ENCODE measurements at places on chromosomes 2 and 18.

DNA sequence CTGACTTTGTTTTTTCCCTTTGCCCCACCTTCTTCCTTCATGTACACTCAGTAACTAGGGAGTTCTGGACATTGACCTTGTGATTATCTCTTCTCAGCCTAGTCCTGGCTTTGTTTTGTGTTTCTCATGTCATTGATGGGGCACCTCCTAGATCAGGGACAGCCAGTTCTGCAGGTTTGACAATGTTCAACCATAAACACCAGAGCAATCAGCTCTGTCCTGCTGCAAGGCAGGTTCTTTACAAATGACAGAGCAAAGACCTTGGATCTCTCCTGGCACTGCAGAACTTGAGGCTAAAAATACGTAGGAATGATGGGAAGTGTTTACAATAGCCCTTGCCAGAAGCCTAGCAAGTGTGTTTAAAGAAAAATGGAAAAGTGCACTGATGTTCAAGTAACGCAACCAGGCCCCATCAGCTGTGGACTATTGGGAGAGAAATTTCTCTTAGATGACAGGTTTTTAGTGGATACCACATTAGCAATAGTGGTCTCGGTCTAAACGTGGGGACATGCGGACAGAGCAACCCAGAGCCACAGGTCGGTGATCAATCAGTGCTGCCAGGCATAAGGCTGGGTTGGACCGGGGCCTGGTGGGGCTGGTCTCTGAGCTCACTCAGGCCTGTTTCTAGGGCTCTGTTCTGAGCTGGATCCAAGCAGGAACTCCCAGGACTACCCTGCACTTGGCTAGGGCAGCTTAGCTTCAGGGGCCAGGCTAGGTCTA is 76.8 kb downstream of the SOWAHC start:
- no peak for DNase-seq

- no peak for DNase-seq
These were observed 21.5 kb upstream of the MFSD2B start for GRCh38 chr2:23988371-23988770.

DNA sequence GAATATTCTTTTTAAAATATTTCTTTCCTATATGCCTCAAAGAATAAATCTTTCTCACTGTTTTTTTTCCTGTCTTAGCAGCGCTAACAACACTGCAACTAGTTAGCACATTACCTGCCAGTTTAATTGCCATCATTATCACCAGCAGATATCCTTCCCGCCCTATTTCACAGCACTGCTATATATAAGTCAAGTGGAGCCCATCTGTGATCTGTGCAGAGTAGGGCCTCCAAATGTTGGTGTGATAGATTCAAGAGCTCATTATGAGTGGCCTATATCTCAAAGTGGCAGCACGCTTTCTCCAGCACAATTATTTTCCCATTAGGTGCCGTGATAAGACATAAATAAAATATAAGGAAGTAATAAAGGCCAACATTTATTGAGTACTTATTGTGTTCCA is 19.8 kb upstream of the RGPD4 start:
- no peak for DNase-seq

DNA sequence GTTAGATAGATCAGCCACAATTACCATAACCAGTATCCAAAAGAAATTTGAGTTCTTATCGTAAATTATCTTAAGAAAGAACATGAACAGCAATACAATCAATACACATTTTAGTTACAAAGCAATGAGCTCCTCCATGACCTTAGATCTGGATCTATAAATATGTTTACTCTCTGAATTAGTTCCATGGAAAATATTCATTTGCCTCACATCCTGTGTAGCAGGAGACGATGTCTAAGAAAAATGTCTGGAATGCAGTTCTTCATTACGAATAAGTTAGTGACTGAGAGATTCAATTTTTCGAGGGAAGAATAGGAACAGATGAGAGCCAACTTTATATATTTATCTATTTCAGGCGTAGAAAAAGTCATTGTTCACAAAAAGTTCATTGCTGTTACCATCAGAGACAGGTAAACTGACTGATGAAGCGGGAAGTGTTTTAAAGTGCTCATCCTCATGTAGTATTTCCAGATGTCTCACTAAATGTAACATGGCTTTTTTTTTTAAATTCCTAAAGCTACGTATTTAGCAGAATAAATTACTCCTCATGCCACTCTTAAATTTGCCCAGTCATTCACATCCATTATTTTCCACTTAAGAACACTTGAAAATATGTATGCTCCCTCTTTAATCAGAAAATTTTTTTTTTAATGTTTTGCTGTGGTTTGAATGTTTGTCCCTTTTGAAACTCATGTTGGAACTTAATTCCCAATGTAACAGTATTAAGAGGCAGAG is 106.5 kb upstream of the SCN1A start:
- no peak for DNase-seq

- DNase-seq, result no peak
These were observed 168.7 kb downstream of the DDX1 start for GRCh38 chr2:15760232-15760910.

- DNase-seq, result no peak
These were observed 25.3 kb downstream of the CRIM1 start for GRCh38 chr2:36380624-36381481.

DNA sequence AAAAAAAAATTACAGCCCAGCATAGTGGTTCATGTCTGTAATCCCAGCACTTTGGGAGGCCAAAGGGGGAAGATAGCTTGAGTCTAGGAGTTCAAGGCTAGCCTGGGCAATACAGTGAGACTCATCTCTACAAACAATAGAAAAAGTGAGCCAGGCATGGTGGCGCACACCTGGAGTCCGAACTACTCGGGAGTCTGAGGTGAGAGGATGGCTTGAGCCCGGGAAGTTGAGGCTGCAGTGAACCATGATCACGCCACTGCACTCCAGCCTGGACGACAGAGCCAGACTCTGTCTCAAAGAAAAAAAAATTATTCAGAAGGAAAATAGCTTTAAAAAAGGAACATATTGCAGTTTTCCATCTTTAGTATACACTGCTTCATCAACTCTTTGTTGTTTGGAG is 47.8 kb downstream of the CYP27C1 start:
- DNase-seq, result no peak

GRCh38 chr18:32507093-32507492 is 36.4 kb upstream of the GAREM1 start:
- no peak for DNase-seq

DNA sequence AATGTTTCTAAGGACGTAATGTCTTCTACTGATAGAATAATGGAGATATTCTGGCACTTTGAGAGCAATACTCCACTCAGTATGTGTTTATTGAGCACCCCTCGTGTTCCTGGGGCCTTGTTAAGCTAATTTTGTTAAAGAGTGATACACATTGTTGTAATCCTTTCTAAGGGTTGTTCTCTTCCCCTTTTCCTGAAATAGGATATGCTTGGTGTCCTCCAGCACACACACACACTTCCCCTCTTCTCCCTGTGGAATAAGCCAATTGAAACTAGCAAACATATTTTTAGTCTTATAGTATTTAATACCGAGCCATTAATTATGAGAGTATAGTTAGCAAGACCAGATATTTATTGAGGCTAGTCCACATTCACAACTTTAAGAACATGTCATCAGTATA is 114.1 kb downstream of the CRIM1 start:
- no peak for DNase-seq

DNA sequence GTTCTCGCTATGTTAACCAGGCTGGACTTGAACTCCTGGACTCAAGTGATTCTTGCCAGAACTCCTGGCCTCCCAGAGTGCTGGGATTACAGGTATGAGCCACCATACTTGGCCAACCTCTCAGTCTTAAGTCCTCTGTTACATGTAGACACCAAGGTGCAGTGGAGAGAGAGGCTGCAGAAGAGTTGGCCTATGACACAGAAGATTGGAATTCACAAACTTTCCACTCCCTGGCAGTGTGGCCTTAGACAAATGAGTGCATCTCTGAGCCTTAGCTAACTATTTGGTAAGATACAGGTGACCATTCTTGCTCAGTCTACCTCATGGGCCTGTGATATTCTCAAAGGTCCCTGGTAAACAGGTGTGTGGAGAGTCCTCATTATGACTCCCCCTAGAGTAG is 159.7 kb downstream of the MYCN start:
- no peak for DNase-seq

DNA sequence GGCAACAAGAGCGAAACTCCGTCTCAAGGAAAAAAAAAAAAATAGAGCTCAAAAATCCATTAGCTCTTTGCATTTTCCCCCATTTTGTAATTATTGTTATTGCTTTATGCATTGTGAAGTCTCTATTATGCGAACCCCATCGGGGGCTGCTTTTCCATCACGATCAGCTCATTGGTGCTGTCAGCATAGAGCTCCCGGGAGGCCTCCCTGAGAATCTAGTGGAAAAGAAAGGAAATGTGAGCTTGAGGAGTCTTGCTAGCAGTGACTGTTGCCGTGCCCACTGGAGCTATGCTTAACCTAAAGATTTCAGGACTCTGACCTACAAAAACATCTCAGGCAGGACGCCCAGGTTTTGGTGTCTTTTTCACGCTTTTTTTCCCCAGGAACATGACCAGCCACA is 102.6 kb upstream of the NDUFV2 start:
- no peak for DNase-seq

- DNase-seq, result no peak
These were observed 64.5 kb downstream of the COA5 start for GRCh38 chr2:98543842-98544241.

DNA sequence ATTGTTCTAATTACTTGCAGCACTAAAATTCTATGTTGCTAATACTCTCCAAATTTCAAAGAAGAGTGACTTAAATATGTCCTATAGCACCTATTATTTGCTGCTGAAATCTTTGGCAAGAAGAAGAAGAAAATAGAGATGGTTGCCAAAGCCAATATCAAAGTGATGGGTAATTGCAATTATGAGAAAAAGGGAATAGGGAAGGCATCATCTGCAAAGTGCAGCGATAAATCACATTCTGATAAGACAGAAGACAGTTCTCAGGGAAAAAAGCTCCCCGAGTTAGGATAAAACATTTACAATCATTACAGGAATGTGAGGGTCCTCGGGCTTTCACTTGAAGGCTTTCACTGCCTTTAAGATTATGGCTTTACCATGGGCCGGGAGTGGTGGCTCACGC is 72.1 kb upstream of the RASGRP3 start:
- DNase-seq, result no peak

DNA sequence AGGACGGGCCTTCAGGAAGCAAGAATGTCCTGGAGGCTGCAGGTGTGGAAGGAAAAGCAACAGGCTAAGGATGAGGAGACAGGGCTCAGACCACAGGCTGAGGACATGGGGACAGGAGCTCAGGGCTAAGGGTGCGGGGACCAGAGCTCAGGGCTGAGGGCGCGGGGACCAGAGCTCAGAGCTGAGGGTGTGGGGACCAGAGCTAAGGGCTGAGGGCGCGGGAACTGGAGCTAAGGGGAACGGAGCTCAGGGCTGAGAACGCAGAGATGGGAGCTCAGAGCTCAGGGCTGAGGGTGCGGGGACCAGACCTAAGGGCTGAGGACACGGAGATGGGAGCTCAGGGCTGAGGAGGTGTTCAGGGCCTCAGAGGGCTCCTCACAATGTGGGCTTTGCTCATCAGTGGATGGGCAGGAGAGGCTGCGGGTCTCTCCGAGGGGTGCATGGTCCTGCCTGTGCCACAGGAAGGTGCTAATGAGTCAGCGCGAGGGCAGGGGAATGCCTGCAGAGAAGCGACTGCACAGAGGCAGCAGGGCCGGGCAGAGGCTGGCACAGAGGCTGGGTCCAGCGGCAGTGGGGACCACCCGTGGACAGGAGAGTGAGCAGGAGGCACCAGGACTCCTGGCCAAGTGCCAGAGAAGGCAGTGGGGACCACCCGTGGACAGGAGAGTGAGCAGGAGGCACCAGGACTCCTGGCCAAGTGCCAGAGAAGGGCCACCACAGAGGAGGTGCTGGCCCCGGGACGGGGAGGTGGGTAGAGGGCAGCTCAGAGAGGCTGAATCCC is 271.7 kb downstream of the TWIST2 start:
- no peak for DNase-seq

GRCh38 chr2:181959508-181959907 is 26.1 kb upstream of the PPP1R1C start:
- DNase-seq, result no peak

DNA sequence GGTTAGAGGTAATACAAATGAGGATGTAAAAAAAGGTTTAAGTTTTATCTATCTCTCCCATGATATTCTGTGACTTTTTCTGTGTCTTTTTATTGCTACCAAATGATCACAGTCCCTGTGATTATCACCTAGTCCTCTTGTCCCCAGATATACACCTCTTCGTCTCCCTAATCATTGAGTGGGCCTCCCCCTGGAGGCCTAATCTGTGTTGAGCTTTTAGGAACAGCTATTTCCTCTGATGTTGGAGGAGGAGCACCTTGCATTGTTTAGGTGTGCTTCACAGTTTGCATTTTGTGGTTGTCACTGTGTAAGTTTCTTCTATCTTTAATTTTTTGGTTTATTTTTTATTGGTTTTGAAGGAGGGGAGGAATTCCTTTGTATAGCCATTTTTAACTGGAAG is 33.3 kb downstream of the CCDC85A start:
- DNase-seq, result no peak

All from activated gamma-delta T cell treated with Interleukin-2 at 50 U/mL for 16 hours (primary cell).